A549 treated with dexamethasone at 1 μM for 4 hours (cell line): ENCODE measurements at places on chromosomes 5 and 9. TPM values are rescaled to one million over a fixed set of nuclear protein-coding genes. Genes with fewer than 3 reads are reported as not detected.

Gene MARVELD2
- total RNA-seq, result 2.7 to 3.5 TPM (median 2.8 TPM) in 5 replicates

Gene PTGDS
- total RNA-seq, result 0.28 to 1.4 TPM (median 0.77 TPM) in 5 replicates

Gene GRIN1
- total RNA-seq, result 0.16 to 0.41 TPM (median 0.32 TPM) in 5 replicates

Gene PCDHGB1
- total RNA-seq, result 1.5 to 2.2 TPM (median 1.8 TPM) in 5 replicates

Gene NKD2
- 17.1 to 25.9 TPM (median 23.5 TPM) in 5 replicates for total RNA-seq

Gene NCBP1
- 22.1 to 29.4 TPM (median 27.6 TPM) in 5 replicates for total RNA-seq

Gene FST
- 0.82 to 1.8 TPM (median 1.4 TPM) in 5 replicates for total RNA-seq

Gene HTR1A
- total RNA-seq, result not detected in 5 replicates

Gene F12
- 14.4 to 21.3 TPM (median 19.4 TPM) in 5 replicates for total RNA-seq

Gene GABRA1
- total RNA-seq, result not detected in 5 replicates

Gene ADRA1B
- total RNA-seq, result 15.9 to 25.1 TPM (median 21.9 TPM) in 5 replicates

Gene SCGB3A2
- total RNA-seq, result not detected in 5 replicates

Gene RLN2
- total RNA-seq, result 0.17 to 0.70 TPM (median 0.32 TPM) in 3 of 5 replicates, not detected in the others

Gene HTR4
- total RNA-seq, result not detected in 5 replicates

Gene PRR16
- total RNA-seq, result 0.13 to 0.14 TPM in 2 of 5 replicates, not detected in the others

Gene ZNF366
- not detected in 5 replicates for total RNA-seq

Gene NUTM2F
- total RNA-seq, result not detected in 5 replicates

Gene DDX4
- 0.05 to 0.08 TPM in 2 of 5 replicates, not detected in the others for total RNA-seq
